Esophagus squamous epithelium (tissue), 5 donors: ENCODE measurements at places on chromosomes 13 and 19. TPM values are rescaled to one million over a fixed set of nuclear protein-coding genes. Genes with fewer than 3 reads are reported as not detected.

- no peak for DNase-seq
Observed at GRCh38 chr13:94384231-94384905, 95.1 kb downstream of the DCT start.

DNA sequence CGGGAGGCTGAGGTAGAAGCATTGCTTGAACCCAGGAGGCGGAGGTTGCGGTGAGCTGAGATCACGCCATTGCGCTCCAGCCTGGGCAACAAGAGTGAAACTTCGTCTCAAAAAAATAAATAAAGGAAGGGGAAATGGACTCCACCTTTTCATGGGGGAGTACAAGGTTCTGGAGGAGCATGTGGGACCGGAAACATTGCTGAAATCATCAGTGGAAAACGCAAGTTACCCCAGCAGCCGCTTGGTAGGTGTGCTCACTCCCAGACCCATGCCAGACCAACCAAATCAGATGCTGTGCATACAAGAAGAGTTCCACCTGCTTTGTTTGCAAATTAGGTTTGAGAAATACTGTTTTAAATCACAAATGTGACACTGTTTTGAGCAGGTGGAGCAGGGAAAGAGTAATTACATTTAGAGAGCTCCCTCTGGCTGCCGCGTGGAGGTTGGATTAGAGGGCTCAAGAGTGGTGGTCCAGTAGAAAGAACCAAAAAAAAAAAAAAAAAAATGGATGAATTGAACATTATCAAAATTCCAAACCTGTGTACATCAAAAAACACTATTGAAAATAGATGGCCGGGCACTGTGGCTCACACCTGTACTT is 4.9 kb downstream of the ERICH4 start:
- DNase-seq: no peak

DNA sequence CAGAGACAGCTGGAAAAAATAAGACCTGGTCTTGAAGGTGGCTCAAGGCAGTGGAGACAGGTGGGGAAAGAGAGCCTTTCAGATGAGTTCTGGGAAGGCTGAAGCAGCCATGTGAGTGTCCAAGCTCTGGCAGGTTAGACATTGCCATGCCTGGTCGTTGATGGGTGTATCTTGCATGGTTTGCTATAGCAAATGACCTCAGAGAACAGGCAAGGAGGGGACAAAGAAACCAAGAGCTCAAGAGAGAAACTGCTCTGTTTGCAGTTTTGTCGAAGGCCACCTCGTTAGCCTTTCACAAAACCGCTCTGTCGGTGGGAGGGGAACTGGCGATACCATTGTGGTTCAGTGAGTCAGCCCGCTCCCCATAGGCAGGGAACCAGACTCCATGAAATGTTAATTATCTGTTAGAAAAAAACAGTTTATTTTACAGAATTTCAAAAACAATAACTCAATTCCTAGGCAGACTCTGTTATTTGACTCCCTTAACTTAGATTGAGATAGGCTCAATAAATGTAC is 82.8 kb upstream of the ARGLU1 start:
- no peak for DNase-seq

DNA sequence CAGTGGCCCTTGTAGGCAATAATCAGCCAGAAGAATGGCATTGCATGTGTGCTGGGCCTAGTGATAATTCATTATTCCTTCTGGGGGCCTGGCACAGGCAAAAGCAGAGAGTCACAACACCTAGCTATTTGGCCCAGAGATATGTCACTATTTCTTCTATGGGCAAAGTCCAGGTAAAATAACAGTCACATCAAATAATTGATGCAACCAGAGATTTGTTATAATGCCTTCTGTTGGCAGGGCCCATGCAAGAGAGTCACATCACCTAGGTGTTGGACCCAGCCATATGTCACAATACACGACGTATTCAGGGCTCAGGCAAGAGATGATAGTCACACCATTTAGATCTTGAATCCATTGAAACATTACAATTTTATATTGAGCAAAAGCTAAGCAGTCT is 66.1 kb downstream of the ZNF726 start:
- no peak for DNase-seq

DNA sequence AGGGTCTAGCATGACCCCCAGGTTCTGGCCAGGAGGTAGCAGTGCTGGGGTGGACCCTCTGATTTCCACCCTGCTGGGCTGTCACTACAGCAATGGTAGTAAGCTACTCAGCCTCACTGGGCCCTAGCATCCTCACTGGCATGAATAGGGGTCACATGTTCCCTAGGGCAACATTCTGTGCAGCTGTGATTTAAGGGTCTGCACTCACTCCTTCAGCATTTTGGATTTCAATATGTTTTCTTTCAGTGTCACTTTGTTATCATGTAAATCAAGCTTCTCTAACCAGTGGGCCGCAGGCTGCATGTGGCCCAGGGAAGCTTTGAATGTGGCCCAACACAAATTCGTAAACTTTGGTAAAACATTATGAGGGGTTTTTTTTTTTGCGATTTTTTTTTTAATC is 57.8 kb downstream of the SPATA13 start:
- DNase-seq: no peak

- DNase-seq: no peak
Observed at GRCh38 chr13:24002206-24002815, 105.0 kb upstream of the C1QTNF9B start.

DNA sequence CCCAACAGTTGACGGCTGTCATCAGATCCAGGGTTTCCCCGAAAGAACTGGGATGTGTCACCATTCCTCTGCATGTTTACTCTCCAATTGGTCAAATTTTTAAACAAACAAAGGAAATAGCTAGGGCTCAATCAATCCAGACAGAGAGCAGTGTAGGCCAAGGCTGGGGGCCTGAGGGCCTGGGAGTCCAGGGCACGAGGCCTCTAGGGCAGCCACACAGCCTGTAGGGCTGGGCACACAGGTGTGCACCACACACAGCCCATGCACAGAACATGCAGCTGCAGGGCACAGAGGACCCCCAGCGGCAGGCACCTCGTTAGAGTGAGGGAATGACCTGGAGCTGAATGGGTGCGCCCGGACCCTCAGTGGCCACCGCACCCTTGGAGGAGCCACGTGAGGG is 9.5 kb downstream of the MIER2 start:
- no peak for DNase-seq

Gene COX6B2
- total RNA-seq: 0.95 TPM
